SW 1271 (cell line): ENCODE measurements at places on chromosomes 16 and 17.

GRCh38 chr17:77508047-77508715 lies 367.4 kb downstream of the SEC14L1 start:
- DNase-seq, result no peak

- DNase-seq, result no peak
These were observed 11.9 kb downstream of the PIEZO1 start for GRCh38 chr16:88772871-88773811.

DNA sequence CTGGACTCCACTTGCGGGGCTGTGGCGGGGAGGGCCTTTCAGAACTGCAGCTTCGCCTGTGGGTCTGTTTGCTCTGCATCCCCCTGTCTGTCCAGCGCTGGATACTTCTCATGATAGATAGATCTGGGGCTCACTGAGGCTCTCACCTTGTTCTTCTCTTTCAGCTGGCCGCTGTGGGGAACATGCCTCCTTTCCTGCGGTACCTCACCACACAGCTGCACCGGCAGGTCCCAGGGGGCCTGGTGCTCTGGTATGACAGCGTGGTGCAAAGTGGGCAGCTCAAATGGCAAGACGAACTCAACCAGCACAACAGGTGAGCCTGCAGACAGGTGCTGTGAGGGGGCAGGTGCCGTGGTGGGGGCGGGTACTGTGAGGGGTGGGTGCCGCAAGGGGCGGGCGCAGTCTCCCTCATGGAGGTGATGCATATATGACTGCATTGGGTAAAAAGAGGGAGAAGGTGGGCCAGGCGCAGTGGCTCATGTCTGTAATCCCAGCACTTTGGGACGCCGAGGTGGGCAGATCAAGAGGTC lies 6.2 kb downstream of the ENGASE start:
- DNase-seq, result no peak

- DNase-seq, result peak; percentile 28
These were observed 27.5 kb downstream of the ZCCHC14 start for GRCh38 chr16:87465306-87465705.

- no peak for DNase-seq
These were observed 34.8 kb downstream of the SREBF1 start for GRCh38 chr17:17801800-17802481.

DNA sequence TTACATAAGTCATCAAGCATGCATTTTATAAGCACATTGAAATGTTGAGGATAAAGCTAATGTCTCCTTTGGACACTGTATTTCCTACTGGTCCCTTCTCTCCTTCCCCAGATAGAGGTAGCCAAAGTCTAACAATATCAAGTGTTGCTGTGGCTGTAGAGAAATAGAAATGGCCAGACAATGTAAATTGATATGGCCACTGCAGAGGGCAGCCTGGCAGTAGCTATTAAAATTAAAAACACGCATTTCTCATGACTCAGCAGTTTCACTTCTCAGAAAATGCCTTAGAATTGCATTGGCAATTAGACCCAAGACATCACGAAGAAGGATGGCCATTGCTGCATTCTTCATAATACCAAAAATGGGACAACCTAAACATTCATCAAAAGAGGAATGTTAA lies 46.8 kb upstream of the MRTFB start:
- DNase-seq, result no peak

DNA sequence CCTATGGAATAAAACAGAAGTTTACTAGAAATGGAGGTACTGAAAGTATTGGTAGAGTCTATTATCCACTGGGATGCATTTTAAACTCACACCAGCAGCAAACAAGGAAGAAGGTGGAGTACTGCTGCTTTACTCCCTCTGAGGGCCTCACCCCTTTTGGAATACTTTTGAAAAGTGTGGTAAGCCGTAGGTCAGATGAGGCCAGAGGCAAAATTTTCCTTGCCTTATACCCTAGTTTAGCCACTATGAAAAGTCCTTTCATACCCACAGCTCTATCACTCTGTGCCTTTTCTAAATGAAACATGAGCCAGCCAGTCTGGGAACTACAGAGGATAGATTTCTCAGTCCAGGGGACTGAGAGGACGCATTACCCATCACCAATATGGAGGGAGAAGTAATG lies 14.0 kb downstream of the GDE1 start:
- DNase-seq, result no peak

GRCh38 chr16:24610416-24610755 lies 71.0 kb downstream of the RBBP6 start:
- no peak for DNase-seq

GRCh38 chr16:79473456-79473855 lies 127.1 kb downstream of the MAF start:
- DNase-seq, result no peak

GRCh38 chr17:9645851-9646545 lies 681 bp downstream of the USP43 start:
- DNase-seq, result peak; percentile 21

GRCh38 chr17:50766222-50767023 lies 895 bp downstream of the ANKRD40CL start:
- DNase-seq, result no peak

DNA sequence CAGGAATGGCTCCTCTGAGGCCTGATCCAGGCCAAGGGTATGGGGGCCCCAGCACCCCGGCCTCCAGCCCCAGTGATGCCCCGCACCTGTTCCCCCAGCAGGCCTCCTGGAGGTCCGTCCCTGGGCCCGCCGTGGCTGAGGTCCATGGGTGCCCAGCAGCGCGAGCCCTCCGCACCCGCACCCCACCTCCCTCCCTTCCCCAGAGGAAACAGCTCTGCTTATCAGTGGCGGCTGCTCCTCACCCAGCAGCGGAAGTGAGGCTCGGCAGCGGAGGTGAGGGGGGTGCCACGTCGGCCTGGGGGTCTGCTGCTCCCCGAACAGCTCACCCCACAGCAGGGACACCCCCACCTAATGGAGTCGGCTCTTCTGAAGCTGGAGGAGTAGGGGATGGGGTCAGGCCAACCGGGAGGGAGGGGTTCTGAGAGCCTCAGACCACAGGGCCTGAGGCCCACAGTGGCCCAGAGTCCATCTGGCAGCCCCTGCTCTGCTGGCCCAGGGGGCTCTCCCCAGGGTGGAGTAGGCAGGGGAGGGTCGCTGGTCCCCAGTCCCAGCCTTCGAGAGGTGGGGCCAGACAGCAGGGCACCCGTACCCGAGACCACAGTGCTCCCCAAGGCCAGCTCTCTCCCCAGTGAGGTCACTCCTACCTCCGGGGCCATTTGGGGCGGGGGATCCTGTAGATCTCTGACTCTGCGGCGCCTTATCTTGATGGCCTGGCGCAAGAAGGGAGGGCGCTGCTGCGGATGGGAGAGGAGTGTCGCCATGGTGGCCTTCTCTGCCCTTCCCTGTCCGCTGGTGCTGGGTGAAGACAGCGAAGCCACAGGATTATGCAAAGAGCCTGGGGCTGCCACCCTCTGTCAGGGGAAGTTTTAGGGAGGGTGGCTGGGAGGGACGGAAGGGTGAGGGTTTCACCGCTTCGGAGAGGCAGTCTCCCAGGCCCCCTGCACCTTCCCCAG lies at the start of gene UNC13D:
TSS of gene UNC13D (minus strand) at position 828 of the 953 bp plus-strand sequence. CDS start at position 761, 67 bp downstream.
- no peak for DNase-seq

DNA sequence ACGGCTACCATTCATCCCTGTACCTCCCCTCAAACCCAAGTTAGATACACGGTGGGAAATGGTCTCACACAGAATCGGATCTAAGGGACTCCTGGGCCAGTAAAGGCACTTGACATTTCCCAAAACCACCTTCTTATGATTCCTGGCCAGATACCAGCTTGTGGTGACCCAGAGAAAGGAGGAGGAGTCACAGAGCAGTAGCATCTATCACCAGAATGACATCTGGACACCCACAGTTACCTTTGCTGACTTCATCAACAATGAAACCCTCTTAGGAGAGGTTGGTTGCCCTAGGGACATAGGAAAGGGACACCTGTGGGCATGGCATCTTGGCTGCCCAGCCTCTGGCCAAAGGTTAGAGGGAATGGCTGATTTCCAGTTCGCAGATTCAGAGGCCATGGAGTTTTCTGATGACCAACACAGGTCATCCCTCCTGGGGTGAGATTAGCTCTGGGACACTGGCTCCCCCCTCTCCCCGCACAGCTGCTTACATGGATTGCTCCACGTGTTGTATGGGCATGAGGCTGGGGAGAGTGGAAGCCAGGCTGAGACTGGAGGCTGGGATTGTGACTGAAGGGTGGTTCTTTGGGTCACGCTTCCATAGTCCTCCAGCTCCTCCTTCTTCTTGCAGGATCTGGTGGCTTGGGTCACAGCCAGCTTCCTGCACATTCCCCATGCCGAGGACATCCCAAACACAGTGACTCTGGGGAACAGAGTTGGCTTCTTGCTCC lies 1.4 kb upstream of the AOC3 start:
- no peak for DNase-seq

DNA sequence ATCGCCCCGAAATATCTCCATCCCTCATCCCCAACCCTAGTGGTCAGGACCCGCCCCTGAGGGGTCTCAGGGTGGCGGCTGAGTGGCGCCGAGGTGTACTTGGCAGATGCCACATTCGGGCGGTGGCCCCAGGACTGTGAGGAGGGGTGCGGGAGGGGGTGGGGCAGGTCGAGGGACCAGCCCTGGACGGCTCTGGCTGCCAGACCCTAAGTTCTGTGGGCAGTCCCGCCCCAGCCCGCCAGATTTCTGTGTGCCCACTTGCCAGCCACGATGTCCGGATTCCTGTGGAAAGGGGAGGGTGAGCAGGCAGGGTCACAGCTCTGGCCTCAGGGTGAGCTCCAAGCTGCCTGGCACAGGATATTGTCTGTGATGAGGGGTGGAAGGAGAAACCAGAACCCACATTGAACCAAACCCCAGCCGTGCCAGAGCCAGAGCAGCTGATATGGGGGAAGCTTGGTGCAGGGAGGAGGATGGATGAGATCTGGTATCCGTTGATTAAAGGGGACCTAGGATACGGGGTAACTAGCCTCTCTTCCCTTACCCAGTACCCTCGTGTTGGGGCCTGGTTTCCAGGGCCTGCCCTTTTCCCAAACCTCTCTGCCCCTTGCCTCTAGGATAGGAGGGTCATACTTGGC lies 1.1 kb upstream of the CHAD start:
- DNase-seq, result no peak

DNA sequence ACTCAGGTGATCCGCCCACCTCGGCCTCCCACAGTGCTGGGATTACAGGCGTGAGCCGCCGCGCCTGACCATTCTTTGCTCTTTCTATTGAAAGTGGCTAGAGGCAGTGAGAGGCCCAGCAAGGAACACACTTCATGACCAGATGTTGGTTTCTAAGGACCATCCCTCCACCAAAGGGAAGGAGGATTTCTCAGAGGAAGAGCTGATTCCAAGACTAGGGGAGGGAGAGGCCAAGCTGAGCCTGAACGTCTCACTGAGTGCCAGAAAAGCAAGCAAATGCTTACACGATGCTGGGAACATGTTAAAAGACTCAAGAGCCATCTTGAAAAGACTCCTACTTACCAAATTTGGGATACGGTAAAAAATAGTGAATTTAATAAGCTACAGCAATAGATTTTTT lies 79.2 kb downstream of the MRM3 start:
- DNase-seq, result no peak

GRCh38 chr16:85126705-85127378 lies 14.6 kb upstream of the CIBAR2 start:
- no peak for DNase-seq

- no peak for DNase-seq
These were observed 13.2 kb downstream of the TMEM238L start for GRCh38 chr17:10790491-10791401.

GRCh38 chr17:74297941-74298340 lies 23.9 kb downstream of the DNAI2 start:
- DNase-seq, result no peak

- no peak for DNase-seq
These were observed 121.8 kb upstream of the COX10 start for GRCh38 chr17:13947499-13947898.

DNA sequence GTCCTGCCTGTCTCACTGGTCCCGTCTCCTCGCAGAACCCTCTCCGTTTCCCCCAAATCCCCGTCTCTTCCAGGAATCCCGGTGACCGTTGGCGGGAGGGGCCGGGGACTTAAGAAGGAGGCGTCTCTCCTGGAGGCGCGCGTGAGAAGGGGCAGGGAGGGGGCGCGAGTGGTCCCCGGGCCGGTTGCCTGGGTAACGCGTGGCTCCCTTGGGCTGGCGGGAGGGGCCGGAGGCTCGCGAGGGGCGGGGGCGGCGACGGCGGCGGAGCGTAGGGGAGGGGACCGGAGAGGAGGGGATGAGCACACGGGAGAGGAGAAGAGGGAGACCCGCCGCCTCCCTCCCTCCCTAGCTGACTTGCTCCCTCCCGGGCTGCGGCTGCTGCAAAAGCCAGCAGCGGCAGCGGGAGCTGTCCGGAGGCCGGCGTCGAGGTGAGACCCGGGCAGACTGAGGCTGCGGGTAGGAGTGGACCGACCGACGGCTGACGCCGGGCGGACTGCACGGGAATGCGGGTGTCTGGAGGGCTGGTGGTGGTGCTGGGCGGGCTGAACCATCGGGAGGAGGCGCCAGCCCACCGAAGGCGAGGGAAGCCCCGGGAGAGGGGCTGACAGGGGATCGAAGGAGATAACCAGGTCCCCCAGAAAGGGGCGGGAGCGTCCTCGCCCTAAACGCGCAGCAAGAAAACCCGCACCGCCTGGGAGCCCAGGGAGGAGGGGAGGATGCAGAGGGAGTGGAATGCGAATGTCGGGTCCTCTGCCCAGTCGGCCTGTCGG lies at the start of gene PRRT2:
TSS of gene PRRT2 (plus strand) at position 298 of the 770 bp plus-strand sequence. CDS start 862 bp downstream, outside the sequence.
- no peak for DNase-seq

- DNase-seq, result no peak
These were observed 51.6 kb downstream of the N4BP1 start for GRCh38 chr16:48558371-48558841.

DNA sequence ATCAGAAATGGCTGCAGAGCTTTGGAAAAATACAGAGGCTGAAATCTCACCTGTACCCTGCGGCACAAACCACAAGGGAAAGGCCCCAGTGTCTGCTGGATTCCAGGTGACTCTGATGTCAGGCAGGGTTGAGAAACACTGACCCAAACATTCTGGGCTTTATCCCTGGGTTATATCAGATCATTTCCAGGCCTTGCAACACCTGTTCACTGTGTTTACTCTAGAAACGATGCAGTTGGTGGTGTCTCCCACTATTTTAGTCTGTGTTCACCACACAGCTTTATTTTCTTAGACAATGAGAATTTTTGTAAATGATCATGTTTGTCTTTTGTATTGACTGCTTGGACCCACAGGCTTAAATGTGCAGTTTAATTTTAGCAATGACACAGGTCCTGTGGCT lies 151.5 kb upstream of the SDK2 start:
- no peak for DNase-seq

GRCh38 chr17:11840831-11841230 lies 156.4 kb downstream of the ZNF18 start:
- no peak for DNase-seq

DNA sequence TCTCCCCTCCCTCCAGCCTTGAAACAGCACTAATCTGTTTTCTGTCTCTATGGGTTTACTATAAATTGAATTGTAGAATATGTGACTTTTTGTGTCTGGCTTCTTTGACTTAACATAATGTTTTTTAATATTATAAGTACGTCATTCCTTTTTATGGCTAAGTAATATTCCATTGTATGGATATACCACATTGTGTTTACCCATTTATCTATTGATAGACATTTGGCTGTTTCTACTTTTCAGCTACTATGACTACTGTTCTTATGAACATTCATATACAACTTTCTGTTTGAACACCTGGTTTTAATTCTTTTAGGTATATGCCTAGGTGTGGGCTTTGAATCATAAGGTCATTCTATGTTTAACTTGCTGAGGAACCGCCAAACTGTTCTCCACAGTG lies 961.9 kb downstream of the CDH8 start:
- DNase-seq, result no peak
